CD8-positive, alpha-beta memory T cell (primary cell): ENCODE measurements at places on chromosomes 12 and 14. TPM values are rescaled to one million over a fixed set of nuclear protein-coding genes. Genes with fewer than 3 reads are reported as not detected.

The AKAP5 gene
- total RNA-seq: 3.1 TPM

The BEGAIN gene
- 2.4 TPM for total RNA-seq

The TRPV4 gene
- not detected for total RNA-seq

The SDR9C7 gene
- total RNA-seq: not detected

The GPR132 gene
- 51.3 TPM for total RNA-seq

The ISCA2 gene
- 28.6 TPM for total RNA-seq

The TSPAN19 gene
- not detected for total RNA-seq

The P2RX2 gene
- total RNA-seq: not detected

The ELK3 gene
- 28.4 TPM for total RNA-seq

The PTPN6 gene
- 460 TPM for total RNA-seq

The PARP11 gene
- 14.8 TPM for total RNA-seq

The ADGRD1 gene
- 1.1 TPM for total RNA-seq

The RD3L gene
- not detected for total RNA-seq

The BDKRB1 gene
- total RNA-seq: not detected

The STXBP6 gene
- total RNA-seq: 0.38 TPM

The CHGA gene
- not detected for total RNA-seq

The KLHL33 gene
- total RNA-seq: 0.09 TPM

The MYF5 gene
- not detected for total RNA-seq

The BICDL1 gene
- total RNA-seq: 106 TPM

The TSHR gene
- total RNA-seq: not detected

The RFLNA gene
- total RNA-seq: not detected

The PIWIL1 gene
- not detected for total RNA-seq

The SLC8A3 gene
- not detected for total RNA-seq

The CDKN3 gene
- total RNA-seq: 46.8 TPM

The TRHDE gene
- total RNA-seq: not detected

The HSPA2 gene
- total RNA-seq: 1.9 TPM

The SIX4 gene
- 0.09 TPM for total RNA-seq

The FGF6 gene
- not detected for total RNA-seq

The TC2N gene
- total RNA-seq: 43.1 TPM

The OR4E2 gene
- total RNA-seq: not detected

The TMEM229B gene
- 3.2 TPM for total RNA-seq

The CLEC2A gene
- total RNA-seq: not detected

The LGR5 gene
- total RNA-seq: not detected

The NPC2 gene
- total RNA-seq: 18.3 TPM

The OVCH1 gene
- total RNA-seq: not detected

The C12orf60 gene
- total RNA-seq: 3.1 TPM

The RNASE1 gene
- total RNA-seq: 3.5 TPM

The DCN gene
- not detected for total RNA-seq

The CISTR gene
- total RNA-seq: not detected

The FOXG1 gene
- total RNA-seq: not detected

The GPR65 gene
- 15.2 TPM for total RNA-seq

The ANO2 gene
- not detected for total RNA-seq
